A549 (cell line): ENCODE measurements at places on chromosomes 12 and 14. TPM values are rescaled to one million over a fixed set of nuclear protein-coding genes. Genes with fewer than 3 reads are reported as not detected.

Gene SLC17A8
- polyA plus RNA-seq = 0.03 TPM in 2 of 3 replicates, not detected in the other

Gene IL26
- polyA plus RNA-seq = not detected in 3 replicates

Gene LRP1
- polyA plus RNA-seq = 8.6 to 9.6 TPM (median 9.4 TPM) in 3 replicates

DNA sequence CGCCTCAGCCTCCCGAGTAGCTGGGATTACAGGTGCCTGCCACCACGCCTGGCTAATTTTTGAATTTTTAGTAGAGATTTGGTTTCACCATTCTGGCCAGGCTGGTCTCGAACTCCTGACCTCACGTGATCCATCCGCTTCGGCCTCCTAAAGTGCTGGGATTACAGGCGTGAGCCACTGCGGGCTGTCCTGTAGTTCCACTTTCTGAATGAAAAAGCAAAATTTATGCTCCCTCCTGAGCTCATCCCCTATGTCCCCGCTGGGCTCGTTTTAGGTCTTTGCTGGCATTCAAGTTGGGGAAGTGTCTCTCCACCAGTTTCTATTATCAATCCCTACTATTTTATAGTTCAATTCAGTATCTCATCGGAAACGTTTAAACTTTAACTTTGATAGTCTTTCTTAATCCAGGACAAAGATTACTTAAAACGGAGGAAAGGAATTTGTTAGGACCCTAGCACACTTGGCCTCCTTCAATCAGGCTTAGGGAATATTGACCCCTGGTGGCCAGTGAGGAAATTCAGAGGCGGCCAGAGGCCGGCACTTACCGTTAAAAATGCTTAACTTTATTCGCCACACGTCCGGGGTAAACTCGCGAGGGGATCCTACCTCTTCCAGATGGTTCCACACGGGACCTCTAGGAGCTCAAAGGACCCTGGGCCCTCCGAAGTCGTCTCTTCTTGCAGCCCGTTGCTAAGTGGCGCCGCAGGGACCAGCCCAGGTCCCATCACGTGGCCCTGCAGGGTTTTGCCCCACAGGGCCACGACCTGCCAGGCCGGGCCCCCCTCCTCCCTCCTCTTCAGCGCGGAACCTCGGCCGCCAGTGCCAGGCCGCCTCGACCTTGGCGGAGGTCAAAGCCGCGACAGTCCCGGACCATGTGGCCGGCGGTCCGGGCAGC lies 11.4 kb upstream of the DNAL1 start:
- peak; percentile 77 for DNase-seq

- DNase-seq = no peak
Observed at GRCh38 chr14:49479432-49479831, 106.7 kb downstream of the RPS29 start.

- no peak for DNase-seq
Observed at GRCh38 chr14:104690861-104691455, 1.5 kb downstream of the INF2 start.

DNA sequence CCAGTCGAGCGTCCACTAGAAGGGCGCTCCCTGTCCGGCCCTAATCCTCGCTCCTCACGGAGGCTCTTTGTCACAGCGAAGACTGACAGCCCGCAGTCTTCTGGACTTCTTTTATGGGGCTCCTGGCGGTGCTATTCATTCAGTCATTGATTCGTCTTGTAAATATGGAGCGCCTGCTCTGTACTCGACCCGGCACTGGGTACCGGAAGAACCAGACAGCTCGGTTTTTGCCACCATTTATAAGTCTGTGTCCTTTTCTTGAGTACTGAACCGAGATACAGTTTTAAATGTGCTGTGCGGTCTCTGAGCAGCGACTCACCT lies 570 bp downstream of the DMAC2L start:
- no peak for DNase-seq

Gene AMHR2
- 0.13 to 0.22 TPM (median 0.18 TPM) in 3 replicates for polyA plus RNA-seq

DNA sequence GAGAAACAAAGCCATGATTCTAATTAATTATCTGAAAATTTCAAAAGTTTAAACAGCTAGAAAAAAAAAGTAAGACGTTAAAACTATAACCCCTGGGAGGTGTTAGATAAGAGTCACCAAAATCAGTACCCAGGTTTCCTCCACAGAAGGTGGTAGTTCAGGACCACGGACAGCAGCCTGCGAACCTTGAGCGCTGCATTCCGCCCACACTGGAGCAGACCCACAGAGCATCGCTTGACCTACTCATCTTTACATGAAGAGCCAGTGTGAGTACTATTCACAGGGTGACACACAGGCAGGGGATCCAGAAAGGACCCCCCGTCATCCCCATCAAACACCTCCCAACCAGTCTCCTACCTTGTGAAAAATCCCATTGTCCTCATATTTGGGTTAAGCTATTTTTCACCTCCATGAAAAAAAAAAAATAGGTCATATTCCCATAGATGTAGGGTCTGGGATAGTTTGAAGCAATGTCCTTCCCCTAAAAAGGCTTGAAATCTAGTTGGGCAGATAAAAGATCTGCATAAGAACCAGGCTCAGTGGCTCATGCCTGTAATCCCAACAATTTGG lies 8.8 kb upstream of the CHGA start:
- DNase-seq = no peak

DNA sequence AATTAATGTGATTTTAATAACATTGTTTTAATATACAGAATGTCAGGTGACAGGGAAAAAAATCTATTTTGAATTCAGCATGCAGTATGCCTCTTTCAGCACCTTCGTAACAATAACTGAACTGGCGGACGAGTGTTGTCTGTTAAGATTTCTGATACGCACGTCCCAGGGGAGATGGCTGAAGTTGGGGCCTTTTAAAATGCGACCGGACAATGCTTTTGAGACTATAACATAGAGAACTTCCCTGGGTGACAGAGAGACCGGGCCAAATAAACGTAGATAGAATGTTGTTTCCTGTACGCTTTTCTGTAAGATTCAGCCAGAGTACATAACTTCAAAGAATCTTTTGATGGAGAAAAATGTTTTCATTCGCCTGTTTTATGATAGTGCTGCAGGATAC lies 239.7 kb downstream of the EGLN3 start:
- no peak for DNase-seq

- peak; percentile 73 for DNase-seq
Observed at GRCh38 chr14:75982266-75983018, 647 bp upstream of the TGFB3 start.

GRCh38 chr14:77194706-77195105 lies 13.1 kb downstream of the TMEM63C start:
- no peak for DNase-seq

DNA sequence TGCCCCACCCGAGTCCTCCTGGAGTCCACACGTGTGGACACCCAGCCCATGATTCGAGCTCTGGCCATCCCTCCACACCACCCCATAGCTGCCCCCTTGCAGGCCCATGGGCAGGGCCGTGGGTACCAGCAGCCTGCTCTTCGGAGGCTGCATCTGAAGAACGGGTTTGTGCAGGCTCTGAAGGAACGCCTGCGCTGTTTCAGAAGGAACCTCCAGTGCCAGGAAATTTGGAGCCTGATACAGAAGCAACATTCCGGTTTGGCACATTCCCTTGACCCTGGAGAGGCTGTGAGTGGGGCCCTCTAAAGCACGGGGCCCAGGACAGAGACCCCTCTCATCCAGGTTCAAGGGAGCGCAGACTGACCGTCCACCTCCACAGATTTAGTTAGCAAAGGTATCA lies 57.0 kb downstream of the ZNF664 start:
- no peak for DNase-seq

DNA sequence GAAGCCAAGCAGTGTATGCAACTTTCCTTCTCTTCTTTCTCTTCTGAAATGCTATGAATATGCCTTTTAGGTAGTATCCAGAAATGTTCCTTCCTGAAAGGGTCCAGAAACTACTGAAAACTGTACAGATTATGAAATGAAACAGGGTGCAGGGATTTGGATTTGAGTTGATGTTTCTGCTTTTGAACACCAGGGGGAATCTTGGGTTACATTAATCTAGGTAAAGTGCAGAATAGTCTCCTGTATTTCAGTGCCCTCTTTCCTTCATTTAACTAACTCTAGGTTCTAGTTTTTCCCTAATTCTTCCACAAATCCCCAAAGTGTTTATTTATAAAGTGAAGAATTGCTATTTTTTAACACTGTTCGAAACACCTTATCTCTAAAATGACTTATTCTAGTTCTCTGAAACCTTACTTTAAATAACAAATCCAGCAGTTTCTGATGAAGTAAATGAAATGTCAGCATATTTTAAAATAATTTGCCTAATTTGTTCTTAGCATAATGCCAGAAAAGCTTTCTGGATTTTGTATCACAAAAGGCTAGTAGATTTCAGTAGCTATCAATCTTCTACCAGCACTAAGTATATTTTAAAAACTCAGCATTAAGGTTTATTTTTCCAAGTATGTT lies 111.9 kb downstream of the LRRK2 start:
- peak; percentile 27 for DNase-seq

Gene RTL1
- 0.01 to 0.03 TPM in 2 of 3 replicates, not detected in the other for polyA plus RNA-seq

- DNase-seq = no peak
Observed at GRCh38 chr14:55508676-55509075, 68.3 kb upstream of the TBPL2 start.

- DNase-seq = no peak
Observed at GRCh38 chr12:108833757-108834472, 23.5 kb downstream of the SSH1 start.

DNA sequence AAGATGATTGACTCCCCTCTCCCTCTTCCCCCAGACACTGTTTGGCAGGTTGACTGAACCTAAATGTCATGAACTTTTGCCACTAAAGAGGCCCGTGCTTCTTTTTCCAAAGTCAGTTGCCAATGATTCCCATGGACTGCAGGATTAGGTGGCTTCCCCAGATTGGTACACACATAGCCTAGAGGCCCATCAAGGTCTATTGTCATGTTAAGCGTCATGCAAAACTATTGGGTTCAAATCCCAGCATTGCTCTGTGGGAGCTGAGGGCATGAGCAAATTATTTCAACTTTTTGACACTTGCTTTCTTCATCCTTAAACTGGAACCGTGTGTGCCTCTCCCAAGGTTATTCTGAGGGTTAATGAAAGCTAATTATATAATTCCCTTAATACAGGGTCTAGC lies 430.2 kb upstream of the TBX3 start:
- no peak for DNase-seq

Gene GPR137C
- polyA plus RNA-seq = 0.14 to 0.27 TPM (median 0.22 TPM) in 3 replicates

Gene METTL25
- 3.1 to 3.8 TPM (median 3.1 TPM) in 3 replicates for polyA plus RNA-seq

Gene RAD9B
- 0.18 to 0.25 TPM (median 0.21 TPM) in 3 replicates for polyA plus RNA-seq

GRCh38 chr14:88129306-88130056 lies 124.5 kb downstream of the GPR65 start:
- peak; percentile 32 for DNase-seq

Gene LMNTD1
- polyA plus RNA-seq = not detected in 3 replicates

Gene C12orf54
- polyA plus RNA-seq = not detected in 3 replicates

Gene PZP
- polyA plus RNA-seq = not detected in 3 replicates

DNA sequence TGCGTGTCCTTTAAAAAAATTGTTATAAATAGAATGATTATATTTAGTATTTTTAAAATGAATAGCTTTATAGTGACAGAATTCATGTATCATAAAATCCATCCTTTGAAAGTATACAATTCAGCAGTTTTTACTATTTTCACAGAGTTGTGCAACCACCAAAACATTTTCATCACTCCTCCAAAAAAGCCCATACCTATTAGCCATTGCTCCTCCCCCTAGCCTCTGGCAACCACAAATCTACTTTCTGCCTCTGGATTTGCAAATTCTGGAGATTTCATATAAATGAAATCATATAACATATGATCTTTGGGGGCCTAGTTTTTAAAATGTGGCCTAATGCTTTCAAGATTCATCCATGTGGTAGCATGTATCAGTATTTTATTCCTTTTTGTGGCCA lies 117.9 kb upstream of the MED13L start:
- DNase-seq = no peak

GRCh38 chr12:109697877-109698468 lies 15.7 kb upstream of the FAM222A start:
- no peak for DNase-seq

Gene ETFBKMT
- 0.63 to 1.1 TPM (median 0.87 TPM) in 3 replicates for polyA plus RNA-seq

GRCh38 chr12:23687947-23688346 lies 261.5 kb downstream of the SOX5 start:
- DNase-seq = no peak

GRCh38 chr14:36579573-36580140 lies 2.8 kb downstream of the NKX2-8 start:
- DNase-seq = no peak

- DNase-seq = no peak
Observed at GRCh38 chr12:46590991-46591703, 218.6 kb upstream of the SLC38A2 start.

Gene IL22
- not detected in 3 replicates for polyA plus RNA-seq

DNA sequence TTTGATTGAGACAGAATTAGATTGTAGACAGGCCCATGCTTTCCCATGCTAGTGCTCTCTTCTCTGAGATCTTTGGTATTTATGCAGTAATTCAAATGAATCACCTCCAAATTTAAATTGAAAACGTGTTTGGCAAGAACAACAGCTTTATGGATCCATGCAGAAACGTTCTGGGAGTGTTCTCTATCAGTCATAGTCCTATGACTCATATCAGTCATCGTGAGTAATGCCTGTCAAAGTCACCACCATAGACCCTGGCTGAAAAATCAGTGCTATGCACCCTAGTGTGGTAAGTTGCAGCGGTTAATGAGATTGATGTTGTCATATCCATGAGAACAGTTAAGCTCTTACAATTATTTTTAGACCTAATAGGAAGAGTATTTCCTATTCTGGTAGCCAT lies 90.1 kb upstream of the FOXG1 start:
- no peak for DNase-seq

GRCh38 chr12:114701104-114701414 lies 17.1 kb upstream of the TBX3 start:
- DNase-seq = no peak

DNA sequence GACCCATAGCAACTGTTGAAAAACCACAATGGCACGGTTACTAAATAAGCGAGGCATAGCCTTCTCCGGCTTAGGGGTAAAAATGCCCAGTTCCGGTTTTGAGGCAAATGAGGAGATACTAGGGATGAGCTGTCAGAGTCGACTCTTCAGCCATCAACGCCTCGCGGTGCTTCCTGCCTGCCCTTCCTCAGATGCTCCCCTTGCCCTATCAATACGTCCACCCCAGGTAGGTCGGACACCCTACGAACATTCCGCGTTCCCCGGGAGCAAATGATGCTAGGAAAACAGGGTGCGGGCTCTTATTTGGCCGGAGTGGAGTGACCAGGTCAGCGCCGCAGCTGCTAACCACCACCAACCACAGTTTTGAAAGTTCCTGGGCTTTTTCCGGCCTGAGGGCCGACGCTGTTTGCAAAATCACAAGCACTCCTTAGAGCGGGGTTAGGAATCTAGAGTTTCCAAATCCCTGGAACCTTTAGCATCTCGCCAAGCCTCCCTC lies 1.2 kb downstream of the SRSF9 start:
- DNase-seq = peak; percentile 55

GRCh38 chr12:32108787-32109186 lies 2.1 kb downstream of the BICD1 start:
- no peak for DNase-seq

- DNase-seq = no peak
Observed at GRCh38 chr12:44510510-44510909, 365.6 kb downstream of the NELL2 start.

DNA sequence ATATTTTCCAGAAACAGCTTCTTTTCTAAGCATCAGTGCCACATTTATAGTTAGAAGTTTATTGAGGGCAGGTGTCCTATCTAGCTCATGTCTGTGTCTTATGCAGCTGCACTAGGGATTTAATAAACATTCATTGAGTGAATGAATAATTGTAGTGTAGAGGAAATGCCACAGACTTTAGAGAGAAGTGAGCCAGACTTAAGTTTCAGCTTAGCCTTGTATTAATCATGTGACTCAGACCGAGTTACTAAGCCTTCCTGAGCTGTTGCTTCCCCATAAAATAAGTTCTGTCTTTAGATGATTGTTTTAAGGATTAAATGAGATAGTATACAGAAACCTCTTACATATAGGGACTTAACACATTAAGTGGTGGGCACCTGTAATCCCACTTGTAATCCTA lies 236.1 kb upstream of the DDHD1 start:
- no peak for DNase-seq

GRCh38 chr12:130713581-130713991 lies 2.5 kb downstream of the RIMBP2 start:
- no peak for DNase-seq
